Activated CD4-positive, alpha-beta T cell treated with anti-CD3 and anti-CD28 coated beads, Interleukin-2, Interleukin-4, amounts not matched to agents 100 ng/mL and 50 ng/mL, durations not matched to agents 16 hours and 8 hours (primary cell): ENCODE measurements at places on chromosomes 6 and 20.

GRCh38 chr6:5096482-5096881 lies 11.3 kb downstream of the PPP1R3G start:
- DNase-seq: no peak

DNA sequence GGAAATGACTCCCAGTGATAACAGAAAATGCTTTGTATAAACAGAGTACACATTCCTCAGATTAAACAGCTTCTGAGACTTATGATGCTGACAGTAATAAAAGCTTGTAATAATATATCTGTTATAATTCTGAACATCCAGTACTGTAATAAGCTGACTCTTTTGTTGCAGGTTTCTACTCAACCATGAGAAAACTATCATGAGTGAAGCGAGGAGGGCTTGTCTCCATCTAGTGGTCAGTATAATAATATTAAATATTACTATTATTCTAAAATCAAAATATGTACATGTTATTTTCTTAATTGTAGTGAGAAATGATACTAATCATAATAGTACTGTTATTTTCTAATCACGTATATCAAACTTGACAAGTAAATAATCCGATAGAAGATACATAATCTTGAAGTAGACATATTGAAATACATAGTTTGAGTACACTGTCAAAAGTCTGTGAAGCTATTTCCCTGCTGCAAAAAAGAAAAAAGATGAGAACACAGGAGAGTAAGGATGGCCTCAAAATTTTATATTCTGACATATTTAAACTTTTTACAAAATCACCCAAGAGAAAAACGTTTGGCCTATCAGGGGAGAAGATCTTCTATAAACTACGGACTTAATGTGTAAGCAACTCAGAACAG lies 183.1 kb downstream of the MOXD1 start:
- no peak for DNase-seq

GRCh38 chr20:13009682-13010406 lies 1.1 kb downstream of the SPTLC3 start:
- no peak for DNase-seq

DNA sequence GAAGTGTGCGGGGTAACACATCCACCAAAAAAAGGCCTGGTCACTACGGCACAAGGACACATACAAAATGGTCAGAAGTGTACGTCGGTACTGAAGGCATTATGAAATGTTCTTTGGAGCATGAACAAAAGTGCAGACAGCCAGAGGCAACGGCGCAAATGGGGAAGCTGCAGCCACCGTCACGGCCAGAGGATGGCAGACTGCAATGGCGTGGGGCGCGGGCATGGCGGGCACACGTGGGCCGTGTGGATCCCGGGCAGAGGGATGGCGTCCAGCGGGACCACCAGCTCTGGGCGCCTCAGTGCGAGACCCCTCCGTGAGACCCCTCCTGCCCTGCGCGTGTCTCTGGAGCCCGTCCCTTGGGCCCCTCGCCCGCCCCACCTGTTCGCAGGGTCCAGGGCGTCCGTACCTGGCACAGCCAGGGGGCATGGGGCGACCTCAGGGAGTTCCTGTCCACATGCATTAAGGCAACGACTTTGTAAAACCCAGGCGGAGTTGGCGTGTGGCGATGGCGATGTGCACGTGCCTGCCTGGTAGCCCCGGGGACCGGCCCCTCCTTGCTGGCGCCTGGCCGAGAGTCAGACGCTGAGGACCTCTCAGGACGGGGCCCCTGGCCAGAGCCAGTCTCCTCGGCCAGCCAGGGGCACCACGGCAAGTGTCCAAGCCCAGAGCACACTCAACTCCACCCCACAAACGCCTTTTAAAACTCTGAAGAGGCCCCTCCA lies 39.5 kb upstream of the CHRNA4 start:
- no peak for DNase-seq

- DNase-seq: no peak
Observed at GRCh38 chr20:38787870-38788269, 17.6 kb upstream of the PPP1R16B start.

DNA sequence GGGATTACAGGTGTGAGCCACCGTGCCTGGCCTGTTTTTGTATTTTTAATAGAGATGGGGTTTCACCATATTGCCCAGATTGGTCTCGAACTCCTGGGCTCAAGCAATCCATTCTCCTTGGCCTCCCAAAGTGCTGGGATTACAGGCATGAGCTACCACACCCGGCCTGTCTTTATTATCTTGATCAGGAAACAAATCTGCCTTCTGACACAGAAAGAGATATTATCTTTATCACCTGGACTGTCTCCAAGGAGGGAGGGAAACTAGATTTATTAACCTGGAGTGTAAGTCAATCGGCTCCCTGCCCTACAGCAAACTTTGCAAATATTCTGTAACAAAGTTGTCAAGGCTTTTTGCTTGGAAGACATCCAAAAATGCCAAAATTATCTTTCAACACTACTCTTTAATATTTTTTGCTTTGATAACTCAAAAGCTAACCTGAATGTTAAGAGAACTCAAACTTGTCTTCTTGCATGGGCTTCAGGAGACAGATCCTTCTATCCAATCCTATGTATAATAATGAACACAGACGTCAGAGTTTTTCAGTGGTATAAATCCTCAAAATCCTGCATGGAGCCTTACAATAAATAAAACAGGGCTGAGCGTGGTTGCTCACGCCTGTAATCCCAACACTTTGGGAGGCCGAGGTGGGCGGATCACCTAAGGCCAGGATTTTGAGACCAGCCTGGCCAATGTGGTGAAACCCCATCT lies 85.0 kb upstream of the LOC128125822 start:
- no peak for DNase-seq

GRCh38 chr6:42217157-42217518 lies 523 bp downstream of the MRPS10 start:
- DNase-seq: no peak

- DNase-seq: no peak
Observed at GRCh38 chr6:17097982-17098381, 3.9 kb upstream of the STMND1 start.

GRCh38 chr6:53397283-53397682 lies 48.5 kb upstream of the ELOVL5 start:
- no peak for DNase-seq

- DNase-seq: no peak
Observed at GRCh38 chr6:28353981-28354676, 4.4 kb downstream of the ZKSCAN3 start.

DNA sequence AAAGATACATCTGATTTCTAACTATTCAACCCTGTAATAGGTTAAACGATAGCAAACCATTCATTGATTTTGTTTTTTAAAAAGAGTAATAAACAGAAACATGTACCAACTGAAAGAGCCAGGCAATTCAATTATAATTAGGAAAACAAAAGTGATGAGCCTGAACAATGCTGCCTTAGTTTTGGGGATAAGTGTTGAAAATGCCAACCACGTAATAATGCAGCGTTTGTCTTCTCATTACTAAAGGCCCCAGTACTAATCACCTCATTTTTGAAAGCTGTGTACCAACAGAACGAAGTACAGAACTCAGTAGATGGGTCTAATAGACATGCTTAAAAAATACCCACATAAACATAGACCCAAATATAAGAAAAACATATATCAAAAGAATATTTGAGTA lies 663.6 kb upstream of the CHD6 start:
- no peak for DNase-seq

- no peak for DNase-seq
Observed at GRCh38 chr6:169101981-169102380, 151.7 kb downstream of the THBS2 start.

GRCh38 chr6:143060806-143061596 lies at the start of gene AIG1:
Gene AIG1 (plus strand): TSS chr6:143060889. CDS start chr6:143060926, 37 bp downstream.
- DNase-seq: peak; percentile 57

DNA sequence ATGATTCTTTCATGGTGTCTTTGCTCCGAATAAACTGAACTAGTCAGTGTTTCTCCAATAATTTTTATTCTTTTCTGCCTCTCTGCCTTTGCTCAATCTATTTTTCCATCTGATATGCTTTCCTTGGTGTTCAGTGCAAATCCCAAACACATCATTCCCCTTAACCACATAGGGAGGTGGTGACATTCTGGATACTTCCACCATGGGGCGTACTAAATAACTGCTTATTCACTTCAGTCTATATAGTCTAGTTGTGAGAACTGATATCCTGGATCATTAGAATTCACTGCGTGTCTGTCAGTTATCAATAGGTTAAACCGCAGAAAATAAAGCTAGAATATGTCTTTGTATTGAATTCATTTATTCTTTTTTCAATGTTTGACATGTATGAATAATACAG lies 83.1 kb downstream of the KCNQ5 start:
- no peak for DNase-seq

GRCh38 chr6:4316867-4317400 lies 181.6 kb upstream of the ECI2 start:
- DNase-seq: no peak

DNA sequence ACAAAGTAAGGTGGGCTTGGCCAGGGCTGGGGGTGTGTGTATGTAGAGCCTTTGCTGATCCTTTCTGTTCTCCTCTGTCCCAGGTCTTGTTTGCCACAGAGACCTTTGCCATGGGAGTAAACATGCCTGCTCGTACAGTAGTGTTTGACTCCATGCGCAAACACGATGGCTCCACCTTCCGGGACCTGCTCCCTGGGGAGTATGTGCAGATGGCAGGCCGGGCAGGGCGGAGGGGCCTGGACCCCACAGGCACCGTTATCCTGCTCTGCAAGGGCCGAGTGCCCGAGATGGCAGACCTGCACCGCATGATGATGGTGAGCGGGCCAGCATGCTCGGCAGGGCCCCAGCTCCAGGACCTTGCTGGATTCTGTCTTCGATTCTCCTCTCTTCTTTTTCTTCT lies 6.2 kb downstream of the DXO start:
- DNase-seq: no peak

DNA sequence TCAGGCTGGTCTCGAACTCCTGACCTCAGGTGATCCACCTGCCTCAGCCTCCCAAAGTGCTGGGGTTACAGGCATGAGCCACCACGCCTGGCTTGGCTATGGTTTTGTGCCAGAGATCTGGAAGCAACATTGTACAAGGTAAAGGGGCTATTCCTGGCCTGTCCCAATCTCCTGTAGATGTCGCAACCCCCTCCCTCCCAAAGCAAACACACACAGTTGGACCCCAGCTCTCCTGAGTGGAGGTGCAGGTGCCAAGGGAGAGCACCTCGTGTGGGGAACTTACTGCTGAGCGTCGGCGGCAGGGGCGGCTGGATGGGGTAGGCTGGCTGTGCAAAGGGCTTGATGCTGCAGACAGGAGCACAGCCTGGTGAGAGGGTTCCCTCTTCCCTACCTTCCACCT lies 8.8 kb downstream of the RPL10A start:
- DNase-seq: no peak

- peak; percentile 86 for DNase-seq
Observed at GRCh38 chr6:33014841-33015634, 5.6 kb upstream of the HLA-DOA start.

DNA sequence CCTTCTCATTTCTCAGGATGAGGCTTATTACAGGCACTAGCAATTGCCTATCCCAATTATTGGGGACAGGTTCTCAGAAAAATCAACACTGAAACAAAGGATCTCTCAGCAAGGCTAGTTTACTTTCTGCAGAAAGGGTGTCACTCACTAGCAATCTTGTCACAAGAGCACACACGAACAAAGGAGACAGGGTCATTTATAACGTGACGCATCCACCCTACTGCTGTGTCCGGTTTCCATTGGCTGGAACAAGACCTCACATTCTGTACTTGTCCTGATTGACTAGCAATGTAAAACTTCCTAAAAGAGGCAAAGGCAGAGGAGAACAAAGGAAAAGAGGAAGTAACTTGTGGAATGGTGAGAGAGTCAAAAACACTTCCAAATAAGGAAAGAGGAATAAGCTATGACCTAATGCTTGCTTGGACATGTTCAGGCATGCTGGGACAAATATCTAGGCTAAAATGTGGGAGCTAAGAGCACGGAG lies 160.2 kb upstream of the STXBP5 start:
- no peak for DNase-seq
